ENCODE measurements at places on chromosomes 5 and 9.

GRCh38 chr5:62395210-62395950 is 8.3 kb downstream of the DIMT1 start:
- no peak for DNase-seq

DNA sequence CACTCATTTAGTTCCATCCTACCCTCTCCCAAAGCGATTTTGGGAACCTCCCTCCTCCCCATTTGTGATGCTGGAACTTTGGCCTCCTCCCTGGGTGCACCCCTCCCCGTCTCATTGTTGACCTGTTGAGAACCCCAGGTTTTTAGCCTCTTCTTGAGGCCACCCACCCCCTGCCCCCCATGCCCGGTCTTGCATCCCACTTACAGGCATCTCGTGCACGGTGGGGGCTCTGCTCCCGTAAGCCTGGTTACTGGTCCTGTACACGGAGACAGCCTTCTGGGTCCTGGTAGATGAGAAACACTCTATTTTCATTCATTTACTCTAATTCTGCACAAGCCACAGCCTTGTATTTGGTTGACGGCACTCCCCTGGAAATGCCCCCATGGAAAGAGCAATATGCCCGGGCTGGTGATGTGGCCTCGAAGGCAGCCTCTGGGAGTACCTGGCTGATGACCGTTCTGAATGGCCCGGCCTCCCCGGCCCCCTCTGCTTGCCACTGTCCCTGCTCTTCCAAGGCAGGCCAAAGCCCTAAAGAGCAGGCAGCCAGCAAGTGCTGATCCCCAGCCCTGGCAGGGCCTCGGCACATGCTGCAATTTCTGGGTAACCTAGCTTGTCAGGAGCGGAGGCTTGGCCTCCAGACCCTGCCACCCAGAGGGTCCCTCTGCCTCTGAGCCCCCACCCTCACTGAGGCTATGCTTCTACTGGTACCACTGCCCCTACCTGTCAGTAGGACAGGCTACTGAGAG is 1.9 kb upstream of the MRPS2 start:
- DNase-seq, result no peak

DNA sequence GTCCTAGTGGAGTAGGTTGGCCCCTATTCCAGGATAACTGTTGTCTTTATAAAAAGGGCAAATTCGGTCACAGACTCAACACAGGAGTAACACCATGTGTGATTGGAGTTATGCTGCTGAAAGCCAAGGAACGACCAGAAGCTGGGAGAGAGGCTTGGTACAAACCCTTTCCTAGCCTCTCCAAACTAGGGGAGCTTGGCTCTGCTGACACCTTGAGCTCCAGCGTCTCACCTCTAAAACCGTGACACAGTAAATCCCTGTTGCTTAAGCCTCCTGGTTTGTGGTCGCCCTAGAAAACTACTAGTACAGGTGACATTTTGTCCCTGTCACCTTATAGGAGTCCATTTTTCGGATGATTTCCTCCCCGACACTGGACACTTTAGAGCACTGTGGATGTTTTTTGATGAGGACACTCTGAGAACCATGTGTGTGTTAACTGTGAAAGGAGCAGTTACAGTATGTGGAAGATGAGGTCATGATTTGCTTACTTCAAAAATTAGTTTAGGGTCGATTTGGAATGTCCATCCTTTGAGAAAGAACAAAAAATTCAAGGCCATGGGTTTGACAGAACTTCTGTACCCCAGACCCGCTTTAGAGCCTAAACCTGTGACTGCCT is 167.0 kb downstream of the PDZD2 start:
- no peak for DNase-seq

- no peak for DNase-seq
Measured at GRCh38 chr9:127183814-127184582, 61.6 kb upstream of the ANGPTL2 start.

- DNase-seq, result no peak
Measured at GRCh38 chr5:14219800-14220512, 76.8 kb downstream of the TRIO start.

DNA sequence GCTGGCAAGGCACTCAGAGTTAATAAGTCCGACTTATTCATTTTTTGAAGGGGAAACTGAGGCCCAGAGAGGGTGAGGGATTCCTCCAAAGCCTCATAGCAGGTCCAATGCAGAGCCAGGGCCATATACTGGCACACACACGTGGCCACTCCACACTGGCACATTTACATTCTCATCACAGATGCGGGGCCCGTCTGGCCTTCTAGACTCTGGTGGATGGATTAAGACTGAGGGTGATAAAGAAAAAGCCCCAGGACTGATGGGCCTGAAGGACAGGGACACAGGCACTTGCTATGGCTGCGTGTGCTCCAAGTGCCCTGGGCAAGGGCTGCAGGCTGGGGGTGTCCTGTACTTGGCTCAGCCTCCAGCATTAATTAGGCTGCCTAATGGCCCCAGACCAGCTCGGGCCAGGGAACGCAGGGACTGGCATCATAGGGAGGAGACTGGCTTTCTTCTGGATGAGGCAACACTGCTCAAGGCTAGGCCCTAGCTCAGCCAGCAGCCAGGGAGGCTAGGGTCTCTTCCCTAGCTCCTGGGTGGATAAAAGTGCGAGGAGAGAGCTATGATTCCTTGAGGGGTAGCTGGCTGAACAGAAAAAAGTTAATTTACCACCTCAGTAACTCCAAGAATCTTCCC is 28.5 kb upstream of the CSF1R start:
- no peak for DNase-seq

DNA sequence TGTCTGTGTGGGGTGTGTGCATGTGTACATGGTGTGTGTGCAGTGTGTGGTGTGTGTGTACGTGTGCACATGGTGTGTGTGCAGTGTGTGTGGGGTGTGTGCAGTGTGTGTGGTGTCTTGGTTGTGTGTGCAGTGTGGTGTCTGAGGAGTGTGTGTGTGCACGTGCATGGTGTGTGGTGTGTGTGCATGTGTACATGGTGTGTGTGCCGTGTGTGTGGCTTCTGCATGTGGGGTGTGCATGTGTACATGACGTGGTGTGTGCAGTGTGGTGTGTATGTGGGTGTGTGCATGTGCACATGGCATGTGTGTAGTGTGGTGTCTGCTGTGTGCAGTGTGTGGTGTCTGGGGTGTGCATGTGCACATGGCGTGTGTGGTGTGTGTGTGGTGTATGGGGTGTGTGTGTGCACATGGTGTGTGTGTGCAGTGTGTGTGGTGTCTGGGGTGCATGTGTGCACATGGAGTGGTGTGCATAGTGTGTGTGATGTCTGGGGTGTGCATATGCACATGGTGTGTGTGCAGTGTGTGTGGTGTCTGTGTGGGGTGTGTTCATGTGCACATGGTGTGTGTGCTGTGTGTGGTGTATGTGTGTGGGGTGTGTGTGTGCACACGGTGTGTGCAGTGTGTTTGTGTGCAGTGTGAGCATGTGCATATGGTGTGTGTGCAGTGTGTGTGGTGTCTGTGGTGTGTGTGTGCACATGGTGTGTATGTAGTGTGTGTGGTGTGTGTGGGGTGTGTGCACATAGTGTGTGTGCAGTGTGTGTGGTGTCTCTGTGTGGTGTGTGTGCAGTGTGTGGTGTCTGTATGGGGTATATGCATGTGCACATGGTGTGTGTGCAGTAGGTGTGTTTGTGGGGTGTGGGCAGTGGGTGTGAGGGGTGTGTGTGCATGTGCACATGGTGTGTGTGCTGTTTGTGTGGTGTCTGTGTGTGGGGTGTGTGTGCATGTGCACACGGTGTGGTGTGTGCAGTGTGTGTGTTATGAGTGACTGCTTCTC is 40.6 kb upstream of the ZNG1F start:
- DNase-seq, result no peak

GRCh38 chr5:157076558-157076957 is 17.6 kb upstream of the HAVCR1 start:
- no peak for DNase-seq

DNA sequence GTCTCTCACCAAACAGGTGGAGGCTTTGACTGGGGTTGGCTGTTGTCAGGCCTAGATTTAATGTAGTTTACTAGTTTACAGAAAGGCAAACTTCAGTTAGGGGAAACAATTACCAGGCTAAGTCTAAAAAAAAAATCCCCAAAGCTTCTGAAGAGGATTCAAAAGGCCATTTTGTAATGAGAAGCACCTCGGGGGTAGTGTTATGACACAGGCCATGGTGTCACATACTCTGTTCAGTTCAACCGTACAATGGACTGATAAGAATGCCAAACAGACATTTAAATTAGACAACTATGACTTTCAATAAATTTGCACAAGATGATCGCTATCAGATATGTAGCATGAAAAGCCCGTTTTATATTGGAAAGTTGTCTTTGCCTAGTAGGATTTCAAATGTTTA is 120.1 kb upstream of the PCA3 start:
- DNase-seq, result no peak

DNA sequence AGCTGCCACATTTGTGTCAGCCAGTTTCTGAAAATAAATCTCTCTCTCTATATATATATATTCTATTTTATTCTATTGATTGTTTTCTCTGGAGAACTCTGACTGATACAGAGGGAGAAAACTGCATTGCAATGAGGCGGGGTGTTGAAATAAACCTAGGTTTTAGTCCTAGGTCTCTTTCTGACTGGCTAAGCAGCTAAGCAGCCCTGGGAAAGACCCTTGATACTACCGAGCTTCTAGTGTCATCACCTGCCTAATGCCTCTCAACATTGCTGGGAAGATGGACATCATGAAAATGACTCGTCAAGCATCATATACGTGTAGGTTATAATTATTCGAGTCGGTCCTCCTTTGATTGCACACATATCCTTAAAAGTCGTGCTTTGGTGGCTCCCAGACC is 166.5 kb upstream of the IL12B start:
- no peak for DNase-seq

DNA sequence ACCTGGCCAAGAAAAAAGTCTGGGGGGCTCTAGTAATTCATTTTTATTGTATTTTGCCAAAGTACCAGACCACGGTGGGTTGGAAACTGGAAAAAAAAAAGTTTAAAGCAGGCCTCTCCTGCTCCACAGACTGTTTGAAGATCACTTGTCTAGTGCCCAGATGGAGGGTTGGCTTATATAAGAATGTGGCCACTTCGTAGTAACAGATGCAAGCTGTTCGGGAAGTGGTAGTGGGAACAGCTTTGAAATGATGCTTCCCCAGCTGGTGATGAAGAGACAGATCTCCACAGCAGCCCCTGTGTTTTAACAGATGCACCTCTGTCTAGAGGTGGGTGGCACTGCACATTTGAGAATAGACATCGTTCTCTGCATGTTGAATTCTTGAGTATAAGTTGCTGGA is 54.3 kb upstream of the DMRT3 start:
- DNase-seq, result no peak

- DNase-seq, result no peak
Measured at GRCh38 chr5:96745844-96746531, 61.8 kb downstream of the ERAP1 start.

GRCh38 chr5:2239201-2239910 is 356.6 kb upstream of the IRX4 start:
- DNase-seq, result no peak

DNA sequence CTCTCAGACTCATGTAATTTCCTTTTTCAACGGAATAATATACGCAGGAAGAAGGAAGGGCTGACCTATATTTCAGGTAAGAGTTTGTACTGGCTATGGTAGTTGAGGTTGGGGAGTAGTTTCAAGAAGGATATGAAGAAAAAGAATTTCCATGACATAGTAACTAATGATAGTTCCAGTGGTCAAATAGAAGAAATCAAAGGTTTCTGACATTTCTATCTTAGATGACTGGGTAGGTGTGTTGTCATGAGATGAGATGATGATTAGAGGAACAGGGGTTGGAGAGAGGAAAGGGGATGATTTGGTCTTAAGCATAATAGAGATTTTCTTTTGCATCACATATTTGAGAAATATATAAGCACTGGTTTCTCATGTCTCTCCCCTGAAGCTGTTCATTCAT is 166.0 kb downstream of the SPATA31D1 start:
- no peak for DNase-seq

DNA sequence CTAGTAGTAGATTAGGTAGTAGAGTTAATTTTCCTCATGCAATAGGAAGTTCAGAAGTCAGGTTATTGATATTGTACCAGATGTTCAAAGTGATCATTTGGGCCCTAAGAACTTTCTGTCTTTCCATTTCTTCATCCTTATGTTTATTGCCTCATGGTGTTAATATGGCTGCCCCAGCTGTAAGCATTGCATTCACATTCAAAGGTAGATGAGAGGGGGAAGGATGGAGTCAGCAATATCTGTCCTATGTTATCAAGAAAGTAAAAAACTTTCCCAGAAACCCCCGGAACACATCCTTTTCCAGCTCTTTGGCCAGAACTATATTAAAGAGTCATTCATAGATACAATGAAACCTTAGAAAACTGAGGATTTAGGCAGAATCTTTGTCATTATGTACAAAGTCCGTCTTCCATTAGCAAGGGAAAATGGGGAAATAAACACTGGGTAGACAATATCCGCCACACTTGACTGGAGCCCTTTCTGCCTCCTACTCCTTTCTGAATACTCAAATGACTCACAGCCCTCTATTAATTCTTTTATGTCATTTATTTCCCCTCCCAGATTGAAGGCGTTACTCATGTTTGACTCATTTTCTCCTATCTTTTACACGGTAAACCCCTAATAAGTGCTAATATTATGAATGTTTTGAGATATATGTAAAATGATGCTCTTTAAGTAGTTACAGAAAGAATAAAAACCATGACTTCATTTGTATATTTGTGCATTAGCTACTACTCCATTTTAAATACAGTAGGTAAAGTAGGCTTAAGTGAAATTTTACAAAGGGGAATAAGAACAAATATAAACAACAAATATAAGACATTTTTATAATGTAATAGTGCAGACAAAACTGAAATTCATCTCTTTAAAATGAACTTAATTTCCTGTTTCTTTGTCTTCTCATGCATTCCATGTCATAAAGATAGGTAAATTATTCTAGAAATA is 127.6 kb downstream of the SLF1 start:
- DNase-seq, result no peak

DNA sequence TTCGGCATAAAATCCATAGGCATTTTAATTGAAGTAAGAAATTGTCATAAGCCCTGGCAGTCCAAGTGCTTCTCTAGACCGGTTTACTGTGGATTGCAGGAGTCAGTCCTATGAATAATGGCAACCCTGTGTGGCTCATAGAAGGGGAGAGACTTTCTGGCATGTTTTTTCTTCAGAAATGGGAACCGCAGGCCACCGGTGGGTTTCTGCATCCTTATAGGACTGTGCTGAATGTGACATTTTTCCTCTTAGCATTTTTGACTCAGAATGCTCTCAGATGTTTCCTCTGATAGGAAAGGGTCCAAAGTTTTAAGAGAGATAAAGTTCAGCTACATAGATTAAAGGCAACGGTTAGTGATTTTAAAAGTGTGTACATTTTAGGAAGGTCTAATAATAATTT is 6.3 kb downstream of the DAPK1 start:
- DNase-seq, result no peak

- DNase-seq, result peak; percentile 34
Measured at GRCh38 chr5:10635257-10635866, 71.5 kb downstream of the ANKRD33B start.
